ENCODE measurements at places on chromosomes 1 and 21.

DNA sequence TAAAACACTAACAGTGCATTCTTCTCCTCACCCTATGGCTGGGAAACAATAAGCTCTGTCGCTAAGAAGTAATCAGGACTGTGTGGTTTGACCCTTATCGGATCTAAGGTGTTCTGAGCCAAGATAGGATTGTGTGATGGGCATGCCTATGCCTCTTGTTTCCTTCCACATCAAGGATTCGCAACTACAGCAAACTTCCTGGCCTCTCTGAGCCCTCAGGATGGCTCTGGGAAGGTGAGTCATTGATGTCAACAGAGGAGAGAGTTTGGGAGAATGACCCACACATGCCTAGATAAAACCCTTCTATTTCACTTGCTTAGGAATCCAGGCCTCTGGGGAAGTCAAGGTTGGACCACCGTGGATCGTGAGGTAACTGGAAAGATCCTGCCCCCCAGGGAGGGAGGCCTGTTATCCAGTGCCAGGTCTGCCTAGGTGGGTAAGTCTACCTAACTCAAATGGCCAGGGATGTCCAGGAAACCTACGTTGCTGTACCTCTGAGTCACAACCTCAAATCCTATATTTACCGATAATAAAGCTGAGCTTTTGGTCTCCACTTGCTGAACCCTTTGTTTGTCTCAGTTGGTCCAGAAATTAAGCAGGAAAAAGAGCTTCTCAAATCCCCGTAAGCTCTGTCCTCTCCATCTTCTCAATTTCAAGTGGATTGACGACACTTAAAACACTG is 27.4 kb downstream of the TIAM1 start:
- H3K4me3 ChIP-seq, result no peak overlapping the region
- no peaks in the 10 kb centered on the region for H3K27me3 ChIP-seq
- H3K27ac ChIP-seq, result no peak overlapping the region
- no peak for DNase-seq
- no peaks in the 10 kb centered on the region for H3K36me3 ChIP-seq
- no peaks in the 10 kb centered on the region for H3K4me1 ChIP-seq

DNA sequence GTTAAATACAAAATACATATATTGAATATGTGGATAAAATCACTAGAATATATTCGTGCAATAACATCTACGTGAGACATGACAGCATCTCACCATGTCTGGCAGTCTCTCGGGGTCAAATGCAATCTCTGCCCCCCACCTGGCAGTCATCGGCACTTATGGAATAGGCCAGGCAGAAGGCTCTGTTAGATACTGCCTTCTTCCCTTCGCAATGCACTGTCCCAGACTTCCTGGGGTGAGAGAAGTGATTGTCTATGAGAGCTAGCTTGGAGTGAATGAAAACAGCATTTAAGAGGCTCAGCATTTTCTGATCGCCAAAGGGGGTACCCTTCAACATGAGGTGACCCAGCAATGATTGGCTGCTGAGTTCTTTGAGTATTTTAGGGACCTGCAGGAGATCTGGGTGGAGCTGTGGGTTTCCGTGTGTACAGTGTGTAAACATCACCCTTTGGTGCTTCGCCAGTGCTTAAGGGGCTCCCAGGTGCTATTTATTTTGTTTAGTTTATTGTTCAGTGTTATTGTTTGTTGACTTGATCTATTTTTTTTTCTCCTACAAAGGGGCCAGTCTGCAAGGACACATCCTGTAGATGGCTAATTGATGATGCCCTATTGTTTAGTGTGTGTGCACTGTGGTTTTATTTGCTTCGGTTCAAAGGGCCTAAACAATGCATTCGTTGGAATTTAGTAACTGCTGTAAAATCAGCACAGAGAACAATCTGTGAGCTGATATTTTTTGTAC is 10.2 kb downstream of the ERG start:
- H3K36me3 ChIP-seq, result no peaks in the 10 kb centered on the region
- DNase-seq, result no peak
- no peak overlapping the region for H3K4me3 ChIP-seq
- H3K27me3 ChIP-seq, result no peaks in the 10 kb centered on the region

DNA sequence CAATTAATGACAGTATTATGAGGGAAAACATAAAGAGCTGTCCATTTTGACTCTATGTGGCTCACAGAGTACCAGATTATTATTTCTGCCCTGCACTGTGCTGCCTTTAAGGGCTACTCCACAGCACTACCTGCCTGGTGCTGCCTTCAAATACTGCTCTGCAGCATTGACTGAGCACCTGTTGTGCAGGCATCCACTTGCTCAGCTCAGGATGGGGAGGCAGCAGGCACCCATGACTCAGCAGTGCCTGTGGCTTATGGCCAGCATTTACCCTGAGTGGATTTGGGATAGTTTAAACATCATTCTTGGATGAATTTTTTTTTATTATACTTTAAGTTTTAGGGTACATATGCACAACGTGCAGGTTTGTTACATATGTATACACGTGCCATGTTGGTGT is 953 bp upstream of the KPRP start:
- H3K27me3 ChIP-seq, result no peaks in the 10 kb centered on the region
- H3K36me3 ChIP-seq, result no peaks in the 10 kb centered on the region

DNA sequence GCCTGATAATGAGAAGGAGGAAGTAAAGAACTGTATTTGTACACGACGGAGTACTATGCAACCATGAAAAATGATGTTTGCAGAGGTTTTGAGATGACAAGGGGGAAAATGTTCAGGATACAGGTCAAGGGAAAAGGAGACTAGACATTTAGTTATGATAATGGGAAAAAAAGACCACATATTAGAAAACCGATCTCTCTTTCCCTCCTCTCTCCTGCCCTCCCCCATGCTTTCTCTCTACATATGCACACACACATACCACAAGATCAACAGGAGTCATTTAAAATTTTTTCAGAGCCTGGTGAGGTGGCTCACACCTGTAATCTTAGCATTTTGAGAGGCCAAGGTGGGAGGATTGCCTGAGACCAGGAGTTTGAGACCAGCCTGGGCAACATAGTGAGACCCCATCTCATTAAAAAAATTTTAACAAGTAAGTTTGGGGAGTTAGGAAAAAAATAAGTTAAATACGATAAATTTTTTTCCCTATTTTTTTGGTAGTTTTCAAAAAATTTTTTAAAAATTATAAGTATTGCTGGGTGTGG is 44.5 kb downstream of the ECE1 start:
- no peak overlapping the region for H3K27ac ChIP-seq
- no peak overlapping the region for H3K4me3 ChIP-seq
- peaks cover 8% of the 10 kb centered on the region for H3K36me3 ChIP-seq
- no peaks in the 10 kb centered on the region for H3K27me3 ChIP-seq
- DNase-seq, result no peak

DNA sequence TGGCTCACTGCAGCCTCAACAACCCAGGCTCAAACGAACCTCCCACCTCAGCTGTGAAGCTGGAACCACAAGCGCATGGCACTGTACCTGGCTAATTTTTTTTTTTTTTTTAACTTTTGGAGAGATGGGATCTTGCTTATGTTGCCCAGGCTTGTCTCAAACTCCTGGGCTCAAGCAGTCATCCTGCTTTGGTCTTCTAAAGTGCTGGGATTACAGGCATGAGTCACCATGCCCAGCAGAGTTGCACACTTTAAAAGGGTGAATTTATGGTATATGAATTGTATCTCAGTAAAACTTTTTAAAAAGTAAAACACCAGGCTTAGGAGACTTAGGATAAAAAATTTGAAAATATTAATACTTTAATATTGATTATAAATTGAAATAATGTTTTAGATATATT is 99.1 kb downstream of the CLEC20A start:
- H3K4me3 ChIP-seq, result no peak overlapping the region
- H3K27me3 ChIP-seq, result no peaks in the 10 kb centered on the region
- DNase-seq, result no peak

DNA sequence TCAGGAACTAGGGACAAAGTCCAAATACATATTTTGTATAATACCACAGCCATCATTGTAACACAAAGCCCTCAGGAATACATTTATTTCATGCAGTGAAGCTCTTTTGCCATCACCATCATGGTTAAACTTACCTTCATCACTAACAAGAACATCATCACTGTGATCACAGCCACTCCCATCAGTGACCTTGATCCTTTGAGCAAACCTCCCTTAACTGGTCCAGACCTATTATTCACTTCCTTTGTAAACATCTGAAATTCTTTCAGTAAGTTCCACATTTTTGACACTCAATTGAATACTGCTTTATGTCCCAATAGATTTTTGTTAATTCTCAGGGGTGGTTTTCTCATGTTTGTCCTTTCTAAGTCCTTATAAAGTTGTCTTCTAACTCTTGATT is 16.2 kb upstream of the KPRP start:
- no peak overlapping the region for H3K4me3 ChIP-seq
- no peak overlapping the region for H3K27ac ChIP-seq
- DNase-seq, result no peak
- H3K36me3 ChIP-seq, result no peaks in the 10 kb centered on the region

DNA sequence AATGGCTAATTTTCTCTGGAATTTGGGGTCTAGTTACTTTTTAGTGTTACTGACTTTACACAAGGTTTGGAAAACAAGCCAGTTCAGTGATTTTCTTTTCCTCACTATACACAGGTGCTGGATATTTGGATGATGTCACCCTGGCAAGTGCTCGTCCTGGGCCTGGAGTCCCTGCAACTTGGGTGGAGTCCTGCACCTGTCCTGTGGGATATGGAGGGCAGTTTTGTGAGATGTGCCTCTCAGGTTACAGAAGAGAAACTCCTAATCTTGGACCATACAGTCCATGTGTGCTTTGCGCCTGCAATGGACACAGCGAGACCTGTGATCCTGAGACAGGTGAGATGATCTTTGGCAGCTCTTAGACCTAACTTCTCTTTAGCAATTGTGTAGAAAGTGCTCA is 64.5 kb upstream of the LAMC2 start:
- no peak for DNase-seq
- H3K36me3 ChIP-seq, result peaks cover 14% of the 10 kb centered on the region
- H3K27me3 ChIP-seq, result no peaks in the 10 kb centered on the region
- no peak overlapping the region for H3K27ac ChIP-seq
- H3K4me1 ChIP-seq, result no peaks in the 10 kb centered on the region

DNA sequence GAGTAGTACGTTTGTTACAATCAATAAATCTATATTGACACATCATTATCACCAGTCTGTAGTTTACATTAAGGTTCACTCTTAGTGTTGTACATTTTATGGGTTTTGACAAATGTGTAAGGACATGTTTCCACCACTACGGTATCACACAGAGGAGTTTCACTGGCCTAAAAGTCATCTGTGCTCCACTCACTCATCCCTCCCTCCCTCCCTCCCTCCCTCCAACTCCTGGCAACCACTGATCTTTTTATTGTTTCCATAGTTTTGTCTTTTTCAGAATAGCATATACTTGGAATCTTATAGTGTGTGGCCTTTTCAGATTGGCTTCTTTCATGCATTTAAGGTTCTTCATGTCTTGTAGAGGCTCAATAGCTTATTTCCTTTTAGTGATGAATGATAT is 44.1 kb upstream of the RHOU start:
- no peaks in the 10 kb centered on the region for H3K36me3 ChIP-seq
- no peak overlapping the region for H3K4me3 ChIP-seq
- H3K4me1 ChIP-seq, result no peaks in the 10 kb centered on the region
- H3K27me3 ChIP-seq, result no peaks in the 10 kb centered on the region

DNA sequence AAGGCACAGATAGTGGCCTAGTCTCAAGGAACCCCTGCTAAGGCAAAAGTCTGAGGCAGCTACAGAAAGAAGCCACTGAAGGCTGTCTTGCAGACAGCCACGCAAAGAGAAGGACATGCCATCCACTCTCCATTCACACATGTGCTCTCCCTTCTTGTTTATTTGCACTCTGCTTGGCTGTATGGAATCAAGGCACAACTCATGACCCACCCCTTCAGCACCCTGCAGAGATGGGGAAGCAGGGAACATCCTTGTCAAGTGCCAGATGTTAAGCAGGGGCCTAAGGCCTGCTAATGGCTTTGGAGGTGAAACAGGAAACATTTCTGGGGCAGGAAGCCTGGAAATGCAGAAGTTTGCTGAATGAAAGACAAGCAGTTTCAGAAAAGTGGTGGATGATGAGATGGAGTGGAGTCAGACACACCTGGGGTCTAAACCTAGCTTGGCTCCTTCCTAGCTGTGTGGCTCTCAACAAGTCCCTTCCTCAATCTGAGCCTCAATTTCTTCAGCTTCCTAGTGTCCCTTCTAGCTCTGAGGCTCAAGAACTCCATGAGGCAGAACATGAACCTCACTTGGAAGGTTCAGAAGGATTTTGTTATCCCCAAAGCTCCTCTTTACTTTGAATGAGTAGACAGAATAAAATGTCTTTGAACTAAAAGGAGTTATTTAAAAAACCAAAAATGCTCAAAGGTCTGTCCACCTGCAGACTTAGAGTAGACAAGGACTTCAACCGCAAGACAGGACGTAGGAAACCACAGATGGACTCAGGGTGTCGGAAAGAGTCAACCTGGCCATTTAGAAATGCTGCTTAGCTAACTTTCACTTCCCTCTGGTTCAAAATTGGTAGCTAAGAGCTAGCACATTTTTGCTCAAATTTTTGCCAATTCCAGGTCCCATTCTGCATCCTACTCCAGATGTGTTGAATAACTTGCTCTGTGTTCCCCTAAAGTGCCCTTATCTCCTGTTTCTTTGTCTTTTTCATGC is 283.1 kb downstream of the PLPP3 start:
- H3K4me1 ChIP-seq, result no peaks in the 10 kb centered on the region
- no peaks in the 10 kb centered on the region for H3K36me3 ChIP-seq
- DNase-seq, result peak; percentile 5
- no peak overlapping the region for H3K27ac ChIP-seq
- H3K27me3 ChIP-seq, result no peaks in the 10 kb centered on the region
- no peak overlapping the region for H3K4me3 ChIP-seq

DNA sequence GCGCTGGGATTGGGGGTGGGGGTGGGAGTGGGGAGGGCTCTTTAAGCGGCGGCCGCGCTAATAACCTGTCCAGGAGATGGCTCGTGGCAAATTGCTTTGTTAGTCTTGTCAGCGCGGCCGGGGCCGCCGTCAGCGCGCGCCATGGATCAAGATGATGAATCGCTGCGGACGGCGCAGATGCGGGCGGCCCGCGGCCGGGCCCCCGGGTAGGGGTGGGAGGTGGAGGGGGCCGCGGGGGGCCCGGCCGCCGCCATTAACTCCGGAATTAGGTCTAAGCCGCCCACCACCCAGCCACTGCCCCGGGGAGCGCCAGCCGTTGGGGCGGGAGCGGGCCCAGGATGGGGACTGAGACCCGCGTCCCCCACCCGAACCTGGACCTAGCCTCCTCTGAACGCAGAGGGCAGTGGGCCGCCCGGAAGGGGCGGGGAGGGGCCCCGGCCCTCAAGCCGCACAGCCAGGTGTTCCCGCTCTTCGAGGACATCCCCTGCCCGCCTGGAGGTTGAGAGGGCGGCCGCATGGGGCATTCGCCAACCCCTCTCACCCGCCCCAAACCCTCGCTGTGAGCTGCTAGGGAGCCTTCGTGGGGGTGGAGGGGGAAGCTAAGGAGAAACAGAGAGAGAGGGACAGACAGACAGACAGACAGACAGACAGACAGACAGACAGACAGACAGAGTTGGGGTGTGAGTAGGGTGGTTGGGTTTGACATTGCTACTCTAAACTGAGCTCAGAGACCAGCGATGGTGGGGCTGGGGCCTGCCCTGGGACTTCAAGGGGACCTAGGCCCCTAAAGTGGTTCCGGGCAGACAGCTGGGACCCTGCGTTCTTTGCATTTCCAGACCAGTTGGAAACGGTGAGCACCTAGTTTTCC is 3.8 kb upstream of the DMBX1 start:
- no peak for DNase-seq
- peaks cover 22% of the 10 kb centered on the region for H3K27me3 ChIP-seq
- H3K4me3 ChIP-seq, result no peak overlapping the region

Data from GM12878 (cell line).